Hematopoietic multipotent progenitor cell treated with erythropoietin and hydrocortisone succinate and interleukin-3 and kit ligand, for 6 days (in vitro differentiated cells): ENCODE measurements at places on chromosomes 2 and 18.

DNA sequence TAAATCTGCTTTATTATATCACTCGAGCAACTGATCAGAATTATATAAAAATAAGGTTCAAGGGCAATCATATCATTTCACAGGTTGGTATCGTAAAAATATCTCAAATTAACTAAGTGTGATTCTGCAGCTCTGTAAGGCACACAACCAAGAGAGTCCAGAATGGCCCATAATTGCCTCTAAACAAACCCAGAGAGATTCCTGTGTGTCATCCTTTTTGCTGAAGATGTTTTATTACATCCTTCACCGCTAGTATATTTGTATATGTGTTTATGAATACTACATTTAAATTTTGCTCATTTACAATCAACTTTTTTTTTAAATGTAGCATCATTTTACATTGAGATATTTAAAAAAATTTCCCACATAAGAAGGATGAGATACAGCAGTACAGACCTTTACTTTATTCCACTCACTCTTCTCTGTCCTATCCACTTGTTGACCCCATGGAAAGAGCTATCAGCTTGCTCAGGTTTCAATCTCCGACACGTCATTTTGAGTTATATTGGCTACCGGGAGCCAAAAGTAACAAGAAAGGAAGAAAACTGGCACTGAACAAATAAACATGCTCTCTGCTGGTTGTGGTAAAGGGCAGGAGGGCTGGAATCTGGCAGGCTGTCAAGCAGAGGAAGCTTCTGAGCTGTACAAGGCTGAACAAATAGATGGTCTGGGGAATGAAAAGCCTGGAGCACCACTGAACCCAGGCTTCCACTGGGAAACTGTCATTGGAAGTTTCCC is 23.1 kb downstream of the PLA2R1 start:
- no peak for DNase-seq

- no peak for DNase-seq
These were observed 489.1 kb upstream of the LRATD1 start for GRCh38 chr2:14143435-14143834.

DNA sequence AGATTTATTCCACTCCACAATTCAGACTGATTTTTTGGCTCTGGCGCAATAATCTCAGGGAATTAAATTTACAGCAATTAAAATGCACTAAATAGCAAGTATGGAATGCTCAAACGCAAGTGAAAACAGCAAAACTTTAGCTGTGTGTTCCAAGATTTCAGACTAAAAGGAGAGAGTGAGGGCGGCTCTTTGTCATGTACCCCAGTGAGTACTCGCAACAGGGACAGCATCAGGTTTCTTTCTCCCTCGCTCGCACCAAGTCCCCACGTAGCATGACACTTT is 1.1 kb downstream of the ROCK2 start:
- DNase-seq, result no peak

DNA sequence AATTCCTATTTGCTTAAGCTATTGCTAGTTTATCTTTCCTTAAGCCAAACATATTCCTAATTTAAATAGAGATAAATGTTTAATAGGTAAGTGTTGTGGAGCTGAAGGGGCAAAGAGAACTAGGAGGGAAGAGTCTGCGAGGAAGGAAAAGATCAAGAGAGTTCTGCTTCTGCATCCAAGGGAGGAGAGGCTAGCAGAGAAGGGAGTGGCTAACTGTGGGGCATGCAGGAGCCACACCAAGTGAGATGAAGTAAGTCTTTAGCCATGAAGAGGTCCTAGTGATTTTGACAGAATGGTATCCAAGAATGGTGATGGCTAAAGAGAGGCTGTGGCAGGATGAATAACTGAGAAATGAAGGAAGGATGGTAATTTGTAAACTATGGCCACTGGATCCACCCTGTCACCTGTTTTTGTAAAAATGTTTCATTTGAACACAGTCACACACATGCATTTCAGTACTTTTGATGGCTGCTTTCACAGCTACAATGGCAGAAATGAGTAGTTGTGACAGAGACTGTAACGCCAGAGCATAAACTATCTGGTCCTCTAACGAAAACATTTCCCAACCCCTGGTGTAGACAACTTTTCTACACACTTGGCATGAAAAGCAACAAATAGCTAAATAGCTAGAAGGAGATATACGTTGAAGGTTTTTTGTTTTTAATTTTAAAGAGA is 15.6 kb downstream of the TPGS2 start:
- DNase-seq, result peak; percentile 67

- peak; percentile 69 for DNase-seq
These were observed 762 bp downstream of the HDAC4 start for GRCh38 chr2:239399921-239400595.

DNA sequence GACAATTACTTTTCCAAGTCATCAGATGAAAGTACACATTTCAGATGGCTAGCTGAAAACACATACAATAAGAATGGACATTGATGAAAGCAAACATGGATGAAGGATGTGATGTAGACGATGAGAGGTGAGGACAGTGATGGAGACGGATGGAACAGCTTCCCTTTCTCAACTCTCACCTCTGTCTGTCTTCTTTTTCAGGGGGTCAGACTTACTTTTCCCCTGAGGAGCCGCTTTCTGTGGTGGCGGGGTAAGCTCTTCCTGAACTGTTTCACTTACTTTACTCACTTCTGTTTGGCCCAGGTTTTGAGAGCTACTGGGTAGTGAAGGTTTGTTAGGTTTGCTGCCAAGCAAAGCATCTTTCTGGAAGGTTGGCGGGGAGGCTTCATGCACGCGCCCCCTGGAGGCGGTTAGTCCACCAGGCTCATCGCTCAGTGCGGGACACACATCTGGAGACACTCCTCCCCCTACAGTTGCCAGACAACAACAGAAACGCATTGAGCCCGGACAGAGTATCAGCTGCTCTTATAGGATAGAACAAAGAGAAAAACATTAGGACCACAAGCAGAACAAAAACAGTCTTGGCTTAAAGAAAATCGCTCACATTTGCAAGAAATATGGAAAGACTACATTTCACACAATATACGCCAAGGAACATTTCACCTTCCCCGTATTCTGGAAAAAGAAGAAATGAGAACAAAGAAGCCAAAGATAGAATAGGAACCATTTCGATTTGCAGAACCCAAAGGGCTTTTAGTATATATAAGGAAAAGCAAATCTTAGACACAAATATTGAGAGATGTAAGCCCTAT is 90.5 kb downstream of the MYOM1 start:
- DNase-seq, result peak; percentile 95

- no peak for DNase-seq
These were observed 729.7 kb upstream of the ID2 start for GRCh38 chr2:7952046-7952745.
